Tibial artery (tissue), 4 donors: ENCODE measurements at places on chromosomes 2 and 18.

DNA sequence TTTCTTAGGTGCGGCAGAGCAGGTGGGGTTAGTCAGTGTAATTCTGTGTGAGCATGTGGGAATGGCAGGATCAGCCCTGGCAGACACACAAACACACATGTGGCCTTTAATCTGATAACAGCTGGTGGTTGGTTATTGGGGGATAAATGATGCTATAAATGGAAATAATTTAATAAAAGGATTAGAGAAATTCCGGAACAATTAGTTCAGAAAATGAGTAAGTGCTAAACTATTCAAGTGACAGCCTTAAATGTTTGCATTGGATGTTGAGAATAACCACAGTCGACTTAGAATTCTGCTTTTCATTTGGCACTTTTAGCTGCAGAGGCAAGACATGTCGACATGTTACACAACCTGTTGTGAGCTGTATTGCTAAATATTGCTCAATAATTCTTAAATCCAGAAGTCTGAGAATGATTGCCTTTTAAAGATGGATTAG, 7.2 kb downstream of the SMYD1 start:
- H3K27me3 ChIP-seq: no peaks in the 10 kb centered on the region
- no peaks in the 10 kb centered on the region for H3K36me3 ChIP-seq
- DNase-seq: no peak
- H3K4me1 ChIP-seq: no peaks in the 10 kb centered on the region
- H3K27ac ChIP-seq: no peak overlapping the region

DNA sequence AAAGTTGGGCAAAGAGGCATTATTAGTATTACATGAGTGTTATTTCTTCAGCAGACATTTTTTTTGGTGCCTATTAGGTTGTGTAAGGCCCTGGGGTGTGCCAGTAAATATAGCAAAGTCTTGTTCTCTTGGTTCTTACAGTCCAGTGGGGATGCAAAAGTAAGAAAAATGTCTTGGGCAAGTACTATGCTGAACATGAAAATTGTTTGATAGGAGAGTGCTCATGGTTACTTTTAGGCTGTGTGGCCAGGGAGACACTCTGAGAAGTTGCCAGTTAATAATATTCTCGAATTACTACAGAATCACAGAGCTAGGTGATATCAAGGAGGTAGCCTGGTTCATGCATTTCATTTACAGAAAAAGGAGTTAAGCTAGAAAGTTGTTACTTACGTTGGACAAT, 1.9 kb downstream of the AGFG1 start:
- no peaks in the 10 kb centered on the region for H3K36me3 ChIP-seq
- no peak overlapping the region for H3K27ac ChIP-seq
- DNase-seq: no peak
- H3K4me3 ChIP-seq: peak overlapping the region; percentile 100
- H3K4me1 ChIP-seq: peaks cover 17% of the 10 kb centered on the region

- no peak overlapping the region for H3K27ac ChIP-seq
- H3K27me3 ChIP-seq: no peaks in the 10 kb centered on the region
- DNase-seq: no peak
Observed at GRCh38 chr2:54770211-54770610, 46.7 kb downstream of the EML6 start.

- H3K27me3 ChIP-seq: no peaks in the 10 kb centered on the region
- no peaks in the 10 kb centered on the region for H3K36me3 ChIP-seq
- H3K27ac ChIP-seq: no peak overlapping the region
- no peak overlapping the region for H3K4me3 ChIP-seq
Observed at GRCh38 chr2:85800586-85800985, 46.8 kb downstream of the ATOH8 start.

DNA sequence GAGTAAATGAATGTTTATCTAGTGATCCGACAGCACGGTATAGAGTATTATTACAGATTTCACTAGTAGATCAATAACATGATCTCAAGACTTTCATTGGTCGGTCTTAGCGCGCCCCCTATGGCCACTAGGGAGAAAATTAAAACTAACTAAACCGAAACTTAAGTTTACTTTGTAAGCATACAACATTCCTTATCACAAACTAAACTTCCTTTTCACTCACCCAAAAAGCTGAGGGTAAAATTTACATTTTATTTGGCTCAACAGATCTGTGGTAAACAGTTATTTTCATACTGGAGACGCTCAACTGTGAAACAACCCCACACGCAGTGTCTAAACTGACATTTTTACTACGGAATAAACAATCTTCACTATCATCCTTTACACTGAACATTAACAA, 215.6 kb upstream of the MAP2 start:
- H3K36me3 ChIP-seq: no peaks in the 10 kb centered on the region
- H3K27me3 ChIP-seq: no peaks in the 10 kb centered on the region
- no peak overlapping the region for H3K4me3 ChIP-seq
- no peak for DNase-seq
- H3K27ac ChIP-seq: no peak overlapping the region

GRCh38 chr18:34887881-34888580, 153.2 kb upstream of the MAPRE2 start:
- peak overlapping the region; percentile 38 for H3K27ac ChIP-seq
- peaks cover 26% of the 10 kb centered on the region for H3K4me1 ChIP-seq
- H3K4me3 ChIP-seq: no peak overlapping the region
- no peaks in the 10 kb centered on the region for H3K27me3 ChIP-seq
- peaks cover 51% of the 10 kb centered on the region for H3K36me3 ChIP-seq
- no peak for DNase-seq

- no peaks in the 10 kb centered on the region for H3K4me1 ChIP-seq
- no peak for DNase-seq
- H3K4me3 ChIP-seq: no peak overlapping the region
- H3K27me3 ChIP-seq: no peaks in the 10 kb centered on the region
- H3K36me3 ChIP-seq: no peaks in the 10 kb centered on the region
Observed at GRCh38 chr2:63034526-63034925, 16.1 kb upstream of the OTX1 start.

DNA sequence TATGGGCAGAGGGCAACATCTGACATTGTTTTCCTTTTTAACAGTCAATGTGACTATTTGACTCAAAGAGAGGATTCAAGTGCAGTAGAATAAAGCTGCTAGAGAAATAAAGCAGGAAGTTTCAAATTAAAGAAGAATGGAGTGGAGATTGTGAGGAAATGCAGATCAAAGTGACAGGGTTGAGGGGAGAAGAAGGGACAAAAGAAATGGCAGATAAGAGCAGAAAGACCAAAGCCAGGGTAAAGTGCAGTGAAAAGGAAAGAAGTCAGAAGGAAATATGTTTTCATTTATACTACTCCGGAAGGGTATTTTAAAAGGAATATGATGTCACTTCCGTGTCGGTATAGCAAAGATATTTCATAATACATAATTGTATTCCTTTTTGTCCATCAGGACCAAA, 297.5 kb upstream of the CRIM1 start:
- H3K27me3 ChIP-seq: no peaks in the 10 kb centered on the region
- no peak overlapping the region for H3K4me3 ChIP-seq
- H3K4me1 ChIP-seq: no peaks in the 10 kb centered on the region
- H3K36me3 ChIP-seq: no peaks in the 10 kb centered on the region

GRCh38 chr2:159176555-159176954, 109.9 kb downstream of the WDSUB1 start:
- H3K27ac ChIP-seq: no peak overlapping the region
- H3K36me3 ChIP-seq: peaks cover 82% of the 10 kb centered on the region
- DNase-seq: no peak
- H3K27me3 ChIP-seq: no peaks in the 10 kb centered on the region
- no peaks in the 10 kb centered on the region for H3K4me1 ChIP-seq

GRCh38 chr2:120354935-120355779, 9.2 kb downstream of the INHBB start:
- H3K27ac ChIP-seq: no peak overlapping the region
- DNase-seq: no peak
- no peaks in the 10 kb centered on the region for H3K27me3 ChIP-seq
- no peaks in the 10 kb centered on the region for H3K4me1 ChIP-seq

DNA sequence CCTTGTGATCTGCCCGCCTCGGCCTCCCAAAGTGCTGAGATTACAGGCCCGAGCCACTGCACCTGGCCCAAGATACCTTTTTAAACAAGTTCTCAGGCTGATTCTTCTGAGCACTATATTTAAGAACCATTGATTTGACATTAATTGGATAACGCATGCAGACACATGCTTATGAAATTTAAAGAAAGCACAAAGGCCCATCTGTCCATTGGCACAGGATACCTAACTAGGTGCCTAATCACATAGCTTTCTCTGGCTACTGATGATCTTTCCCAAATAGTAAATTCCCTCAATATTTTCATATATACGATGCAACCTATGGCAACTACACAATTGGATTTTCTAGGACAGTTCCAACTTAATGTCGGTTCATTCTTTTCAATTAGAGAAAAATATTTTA, 62.5 kb upstream of the STAM2 start:
- no peak overlapping the region for H3K4me3 ChIP-seq
- H3K27me3 ChIP-seq: no peaks in the 10 kb centered on the region
- no peak overlapping the region for H3K27ac ChIP-seq
- no peak for DNase-seq

DNA sequence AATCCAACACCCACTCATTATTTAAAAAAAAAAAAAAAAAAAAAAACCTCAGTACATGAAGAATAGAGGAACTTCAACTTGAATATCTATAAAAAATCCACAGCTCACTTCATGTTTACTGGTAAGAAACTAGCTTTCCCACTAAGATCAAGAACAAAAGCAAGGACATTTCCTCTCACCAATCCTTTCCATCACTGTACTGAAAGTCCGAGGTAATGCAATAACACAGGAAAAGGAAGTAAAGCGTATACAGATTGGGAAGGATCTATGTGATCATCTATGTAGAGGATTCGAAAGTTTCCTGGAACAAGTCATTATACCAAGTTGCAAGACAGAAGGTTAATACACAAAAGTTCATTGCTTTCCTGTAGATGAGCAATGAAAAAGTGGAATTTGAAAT, 63.2 kb downstream of the ROCK2 start:
- no peaks in the 10 kb centered on the region for H3K27me3 ChIP-seq
- H3K27ac ChIP-seq: no peak overlapping the region
- no peak for DNase-seq
- peaks cover 10% of the 10 kb centered on the region for H3K36me3 ChIP-seq

GRCh38 chr2:101679037-101679726, 18.3 kb upstream of the MAP4K4 start:
- H3K27ac ChIP-seq: no peak overlapping the region
- no peaks in the 10 kb centered on the region for H3K27me3 ChIP-seq
- no peaks in the 10 kb centered on the region for H3K36me3 ChIP-seq
- H3K4me3 ChIP-seq: no peak overlapping the region

GRCh38 chr2:235576337-235576910, 82.6 kb downstream of the AGAP1 start:
- H3K4me3 ChIP-seq: no peak overlapping the region
- no peaks in the 10 kb centered on the region for H3K36me3 ChIP-seq
- no peak overlapping the region for H3K27ac ChIP-seq
- H3K4me1 ChIP-seq: no peaks in the 10 kb centered on the region

DNA sequence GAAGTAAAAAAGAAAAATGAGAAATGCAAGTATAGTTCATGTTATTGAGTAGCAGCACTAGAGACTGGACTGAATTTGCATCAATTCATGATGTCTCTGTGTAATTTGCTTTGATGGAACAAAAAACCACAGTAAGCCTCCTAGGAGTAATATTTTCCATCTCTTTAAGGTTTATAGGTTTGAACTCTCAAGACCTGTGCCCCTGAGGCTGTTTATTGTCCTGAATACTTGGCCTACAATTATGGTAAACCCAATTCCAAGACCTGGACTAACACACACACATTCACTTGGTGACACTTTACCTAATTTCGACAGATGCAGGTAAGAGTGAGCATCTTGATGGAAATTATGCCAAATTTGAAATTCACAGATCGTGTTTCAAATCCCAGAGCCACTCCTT, 71.8 kb upstream of the ZNF521 start:
- H3K27me3 ChIP-seq: no peaks in the 10 kb centered on the region
- H3K4me1 ChIP-seq: no peaks in the 10 kb centered on the region
- no peak for DNase-seq
- no peak overlapping the region for H3K4me3 ChIP-seq
- H3K36me3 ChIP-seq: no peaks in the 10 kb centered on the region
- no peak overlapping the region for H3K27ac ChIP-seq

- H3K27ac ChIP-seq: peak overlapping the region; percentile 26
- H3K4me1 ChIP-seq: peaks cover 57% of the 10 kb centered on the region
- no peaks in the 10 kb centered on the region for H3K36me3 ChIP-seq
- H3K4me3 ChIP-seq: no peak overlapping the region
- no peak for DNase-seq
Observed at GRCh38 chr2:12428786-12429185, 287.9 kb upstream of the TRIB2 start.

GRCh38 chr18:45715212-45715780, 8.7 kb upstream of the SLC14A1 start:
- H3K4me3 ChIP-seq: no peak overlapping the region
- no peak overlapping the region for H3K27ac ChIP-seq
- no peaks in the 10 kb centered on the region for H3K4me1 ChIP-seq
- no peaks in the 10 kb centered on the region for H3K36me3 ChIP-seq

GRCh38 chr2:27202854-27203253, 9.0 kb upstream of the ATRAID start:
- H3K36me3 ChIP-seq: peaks cover 62% of the 10 kb centered on the region
- H3K27ac ChIP-seq: no peak overlapping the region

- DNase-seq: no peak
- H3K4me3 ChIP-seq: no peak overlapping the region
- no peaks in the 10 kb centered on the region for H3K27me3 ChIP-seq
- H3K36me3 ChIP-seq: no peaks in the 10 kb centered on the region
Observed at GRCh38 chr18:44909191-44909719, 228.6 kb downstream of the SETBP1 start.

GRCh38 chr2:169509298-169509885, at the start of gene KLHL41:
Gene KLHL41, plus strand, starts transcription at chr2:169509702. Its CDS starts 77 bp downstream, at chr2:169509779.
- no peak within 1 kb of the TSS for H3K27ac ChIP-seq
- DNase-seq: no peak
- H3K36me3 ChIP-seq: peaks cover 13% of the 10 kb centered on the region
- H3K4me3 ChIP-seq: no peak within 1 kb of the TSS
- no peaks in the 10 kb centered on the region for H3K4me1 ChIP-seq
- no peaks in the 10 kb centered on the region for H3K27me3 ChIP-seq
